ENCODE measurements at places on chromosomes 16 and 17.

GRCh38 chr17:909642-910323 lies 69.8 kb downstream of the NXN start:
- DNase-seq, result no peak

- DNase-seq, result peak; percentile 19
Measured at GRCh38 chr16:19853132-19853741, 31.4 kb downstream of the GPRC5B start.

DNA sequence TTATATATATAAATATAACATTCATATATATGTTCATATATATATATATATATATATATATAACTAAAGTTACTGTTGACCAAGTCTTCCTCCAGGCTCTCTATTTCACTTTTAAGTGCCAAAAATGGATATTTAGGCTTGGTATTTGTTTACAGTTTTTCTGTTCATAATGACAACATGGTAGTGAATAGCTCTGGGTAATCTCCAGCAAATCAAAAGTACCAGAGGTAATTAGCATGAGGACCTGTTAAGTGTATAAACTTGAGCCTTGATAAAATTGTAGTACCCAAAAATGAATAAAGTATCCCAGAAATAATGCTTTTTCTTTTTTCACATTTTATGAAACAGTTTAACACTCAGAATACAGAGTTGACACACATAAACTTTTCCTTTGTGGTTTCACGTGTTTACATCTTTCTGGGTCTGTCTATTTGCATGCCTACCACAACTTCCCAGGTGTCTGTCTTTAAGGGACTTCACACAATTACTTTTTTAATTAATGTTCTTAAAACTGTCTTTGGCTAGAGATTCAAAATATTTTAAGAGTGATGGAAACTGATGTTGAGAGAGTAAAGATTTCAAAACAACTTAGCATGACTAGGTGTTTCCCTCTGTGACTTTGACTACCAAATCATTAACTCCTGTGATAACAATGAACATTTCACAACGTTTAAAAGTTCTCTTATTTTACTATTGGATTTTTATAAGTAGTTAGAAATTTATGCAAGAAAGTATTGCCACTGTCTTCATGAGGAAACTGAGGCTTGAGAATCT lies 47.9 kb downstream of the RABEP1 start:
- DNase-seq, result no peak

DNA sequence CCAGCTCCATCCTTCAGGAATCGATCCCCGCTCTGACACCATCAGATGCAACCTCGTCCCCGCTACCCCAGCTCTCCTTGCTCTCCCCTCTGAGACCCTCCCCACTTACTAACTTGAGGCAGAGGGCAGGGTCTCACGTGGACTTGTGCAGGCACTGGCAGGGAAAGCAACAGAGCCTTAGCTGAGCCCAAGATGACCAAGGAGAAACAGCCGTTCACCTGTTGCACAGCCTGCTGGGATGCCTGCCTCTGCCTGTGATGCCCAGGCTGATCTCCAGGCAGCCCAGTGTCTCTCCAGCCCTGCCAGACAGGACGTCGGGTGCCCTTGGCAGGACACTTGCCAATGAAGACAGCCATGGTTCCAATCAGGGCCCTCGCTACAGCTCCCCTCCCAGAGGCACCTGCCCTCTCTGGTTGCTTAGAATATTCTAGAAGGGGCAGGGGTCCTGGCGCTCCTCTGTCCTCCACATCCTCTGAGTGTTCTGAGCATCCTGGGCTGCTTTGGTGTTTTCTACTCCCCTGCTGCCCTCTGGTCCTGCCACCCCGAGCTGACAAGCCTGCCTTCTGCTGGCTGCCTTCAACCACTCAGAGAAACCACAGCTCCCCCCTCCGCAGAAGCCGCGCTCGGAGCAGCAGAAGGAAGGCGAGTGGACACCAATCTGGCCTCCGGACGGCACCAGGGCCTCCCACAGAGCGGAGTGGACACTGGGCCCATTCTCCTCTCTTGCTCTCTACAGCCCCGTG lies 6.7 kb downstream of the CEP295NL start:
- DNase-seq, result peak; percentile 38

- no peak for DNase-seq
Measured at GRCh38 chr17:62605588-62605987, 21.9 kb upstream of the MRC2 start.

GRCh38 chr17:5198472-5198871 lies 6.8 kb upstream of the ZNF594 start:
- no peak for DNase-seq

DNA sequence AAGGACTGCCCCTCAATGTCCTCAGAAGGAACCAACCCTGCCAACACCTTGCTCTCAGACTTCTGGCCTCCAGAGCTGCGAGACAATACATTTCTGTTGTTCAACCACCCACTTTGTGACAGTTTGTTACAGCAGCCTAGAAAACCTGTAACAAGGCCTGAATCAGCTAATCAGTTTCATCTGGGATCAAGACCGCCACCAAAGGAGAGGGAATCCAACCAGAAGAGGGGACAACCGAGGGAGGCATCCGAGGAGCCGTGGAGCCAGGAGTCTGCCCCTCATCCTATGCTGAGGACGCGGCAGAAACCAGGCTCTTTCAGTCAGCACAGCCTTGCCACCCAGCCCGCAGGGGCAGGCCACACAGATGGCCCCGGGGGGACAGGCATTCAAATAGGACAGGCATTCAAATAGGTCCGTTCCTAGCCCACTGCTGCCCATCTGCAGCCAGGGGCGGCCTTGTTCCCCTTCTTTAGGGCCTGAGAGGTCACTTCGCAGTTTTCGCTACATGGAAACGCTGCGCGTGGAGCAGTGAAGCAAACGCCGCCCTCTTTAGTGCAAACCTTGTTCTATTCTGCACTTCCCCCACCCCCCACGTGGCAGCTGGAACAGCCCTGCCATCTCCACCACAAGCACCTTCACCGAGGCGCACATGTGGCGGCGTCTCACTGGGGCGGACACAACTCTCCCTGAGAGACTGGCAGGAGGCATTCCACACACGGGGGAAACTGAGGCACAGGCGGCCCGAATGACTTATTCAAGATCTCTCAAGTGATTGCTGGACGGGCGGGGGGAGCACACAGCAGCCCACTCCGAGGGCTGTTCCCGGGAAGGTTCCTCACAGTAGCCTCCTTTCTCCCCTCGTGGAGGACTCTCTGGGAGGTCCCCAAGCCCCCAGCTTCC lies 26.7 kb downstream of the FA2H start:
- DNase-seq, result no peak

DNA sequence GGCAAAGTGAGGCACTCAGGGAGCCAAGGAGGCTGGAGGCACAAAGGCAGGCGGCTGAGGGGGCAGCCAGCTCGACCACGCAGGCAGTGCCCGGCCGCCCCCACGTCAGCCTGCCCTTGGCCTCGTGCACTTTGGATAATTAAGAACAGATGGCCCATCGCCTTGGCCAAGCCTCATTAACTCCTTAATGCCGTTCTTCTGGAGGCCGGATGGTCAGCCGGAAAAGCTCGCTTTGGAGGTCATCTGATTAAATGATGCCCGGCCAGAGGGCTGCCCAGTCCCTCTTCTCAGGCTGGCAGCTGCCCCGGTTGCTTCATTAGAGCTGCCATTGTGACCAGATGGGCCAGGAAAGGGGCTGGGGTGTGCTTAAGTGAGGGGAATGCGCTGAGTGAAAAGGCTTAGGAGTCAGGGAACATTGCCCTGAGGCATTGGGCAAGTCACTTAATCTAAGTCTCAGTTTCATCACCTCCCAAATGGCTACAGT lies 364.0 kb downstream of the NPIPA8 start:
- no peak for DNase-seq

GRCh38 chr16:87924811-87925670 lies 11.3 kb downstream of the CA5A start:
- peak; percentile 92 for DNase-seq

DNA sequence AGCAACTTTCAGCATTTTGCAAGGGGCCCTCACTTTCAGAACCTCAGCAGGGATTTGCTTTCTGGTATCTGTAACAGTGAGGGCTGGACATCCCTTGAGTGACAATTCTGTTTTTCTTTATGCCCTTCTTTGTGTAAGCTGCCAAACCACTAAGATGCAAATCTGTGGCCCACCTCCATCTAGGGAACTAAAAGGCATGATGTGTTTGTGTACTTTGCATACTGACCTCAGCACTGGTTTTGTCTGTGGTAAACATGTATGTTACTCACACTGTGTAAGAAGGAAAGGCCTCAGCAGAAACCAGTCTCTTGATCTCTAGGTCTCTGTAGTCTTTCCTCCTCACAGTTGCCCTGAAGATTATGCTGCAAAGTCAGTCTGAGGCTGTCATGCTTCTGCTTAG lies 396.6 kb upstream of the DYNLRB2 start:
- no peak for DNase-seq

DNA sequence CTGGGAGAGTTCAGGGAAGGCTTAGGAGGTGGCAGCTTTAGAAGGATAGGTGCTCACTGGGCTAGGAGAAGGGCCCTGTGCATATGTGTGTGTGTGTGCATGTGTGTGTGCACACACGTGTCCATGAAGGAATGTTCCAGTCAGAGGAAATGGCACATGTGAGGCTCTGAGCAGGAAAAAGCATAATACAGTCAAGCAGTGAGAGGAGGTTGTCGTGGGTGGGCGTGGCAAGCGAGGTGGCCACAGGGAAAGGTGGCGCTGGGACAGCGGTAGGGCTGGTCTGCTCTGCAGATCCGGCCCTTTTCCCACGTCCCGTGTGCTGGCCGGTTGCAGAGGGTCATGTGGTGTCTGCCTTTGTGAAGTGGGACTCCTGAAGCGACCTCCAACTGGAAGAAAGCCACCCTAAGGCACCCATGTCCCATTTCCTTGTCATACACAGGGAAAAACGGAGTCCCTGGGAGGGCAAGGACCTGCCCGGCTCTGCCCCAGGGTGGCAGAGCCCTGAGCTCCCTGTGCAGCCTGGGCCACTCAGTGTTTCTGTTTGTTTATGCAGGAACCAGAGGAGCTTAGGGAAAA lies 40.1 kb downstream of the NT5M start:
- no peak for DNase-seq

- no peak for DNase-seq
Measured at GRCh38 chr17:81075307-81075706, 40.4 kb downstream of the BAIAP2 start.

- DNase-seq, result no peak
Measured at GRCh38 chr17:7081341-7082062, 1.5 kb upstream of the CLEC10A start.

DNA sequence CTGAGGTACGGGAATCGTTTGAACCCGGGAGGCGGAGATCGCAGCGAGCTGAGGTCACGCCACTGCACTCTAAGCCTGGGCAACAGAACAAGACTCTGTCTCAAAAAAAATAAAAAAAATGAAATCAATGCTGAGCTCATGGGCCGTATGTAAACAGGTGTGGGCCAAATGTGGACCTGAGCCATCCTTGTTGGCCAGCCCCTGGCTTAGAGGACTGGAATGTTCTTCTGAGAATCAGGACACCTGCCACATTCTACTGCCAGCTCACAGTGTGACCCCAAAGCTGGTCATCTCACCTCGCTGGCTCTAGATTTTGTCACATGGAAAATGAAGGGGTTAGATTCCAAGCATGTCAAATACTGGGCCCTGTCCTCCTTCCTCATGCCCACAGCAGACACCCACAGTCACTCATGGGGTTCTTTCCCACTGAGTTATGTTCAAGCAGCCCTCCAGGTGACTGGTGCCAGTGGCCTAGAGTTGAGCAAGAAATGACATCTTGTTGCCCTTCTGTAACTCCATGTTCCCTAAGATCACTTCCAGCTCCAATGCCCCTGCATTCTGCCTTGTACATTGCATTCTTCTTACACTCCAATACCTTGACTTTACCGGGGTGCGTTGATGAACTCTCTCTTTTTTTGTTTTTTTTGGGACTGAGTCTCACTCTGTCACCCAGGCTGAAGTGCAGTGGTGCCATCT lies 110.6 kb downstream of the ABCC1 start:
- DNase-seq, result peak; percentile 96

Data from cerebellar cortex (tissue), 1 donor.